ENCODE measurements at places on chromosomes 12 and 14.
A peak's percentile ranks its signal among the peaks of the same experiment; 100 is the strongest.

DNA sequence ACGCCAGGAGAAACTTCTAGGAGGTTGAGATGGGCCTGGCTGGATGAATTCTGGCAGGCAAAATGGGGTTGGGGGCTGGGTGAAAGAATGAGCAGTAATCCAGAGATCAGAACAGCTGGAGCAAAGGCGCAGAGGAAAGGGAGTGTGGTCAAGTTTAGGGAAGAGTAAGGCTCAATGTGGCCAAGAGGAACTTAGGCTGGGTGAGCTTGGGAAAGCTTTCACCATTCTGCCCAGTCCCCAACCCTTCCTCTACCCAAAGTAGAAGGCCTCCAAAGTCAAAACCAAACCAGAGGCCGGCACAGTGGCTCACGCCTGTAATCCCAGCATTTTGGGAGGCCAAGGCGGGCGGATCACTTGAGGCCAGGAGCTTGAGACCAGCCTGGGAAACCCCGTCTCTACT lies 10.2 kb upstream of the RABGGTA start:
- DNase-seq = no peak

DNA sequence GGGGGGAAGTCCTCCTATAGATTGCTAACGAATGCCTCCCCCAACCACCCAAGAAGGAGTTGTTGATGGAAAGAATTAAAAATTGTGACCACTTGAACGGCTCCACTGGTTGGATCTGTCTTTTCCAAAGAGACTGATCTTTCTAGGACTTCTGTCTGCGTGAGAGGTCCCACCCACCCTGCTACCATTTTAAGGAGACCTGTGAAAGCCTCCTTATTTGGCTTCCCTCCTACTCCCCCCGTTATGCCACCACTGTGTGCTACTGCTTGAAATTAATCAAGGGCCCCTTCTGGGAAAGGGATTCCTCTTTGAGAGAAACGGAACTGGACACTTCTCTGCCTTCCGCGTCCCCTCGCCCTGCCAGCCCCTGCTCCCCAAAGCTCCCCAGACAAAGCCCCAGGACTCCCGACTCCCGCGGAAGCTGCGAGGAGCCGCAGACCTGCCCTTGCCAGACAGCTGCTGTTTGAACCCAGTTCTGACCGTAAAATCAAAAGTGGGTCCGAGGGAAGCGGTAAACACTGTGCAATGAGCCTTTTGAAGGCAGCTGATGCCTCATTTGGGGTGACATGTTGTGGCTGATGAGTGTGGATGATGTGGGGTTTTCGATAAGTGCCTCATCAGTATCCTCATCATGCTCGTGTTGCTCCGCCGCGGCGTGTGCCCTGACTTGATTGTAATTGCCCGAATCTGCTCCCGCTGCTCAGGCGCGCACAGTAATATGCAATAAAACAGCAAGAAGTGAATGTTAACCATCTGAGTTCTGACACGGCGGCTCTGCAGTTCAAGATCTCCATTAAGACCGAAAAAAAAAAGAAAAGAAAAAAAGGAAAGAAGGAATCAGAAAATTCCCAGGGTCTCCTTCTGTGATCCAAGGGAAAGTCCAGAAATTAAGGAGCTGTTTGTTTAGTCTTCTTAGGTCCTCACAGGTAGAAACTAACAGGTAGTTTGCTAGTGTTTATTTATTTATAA lies 48.2 kb downstream of the MBIP start:
- DNase-seq = no peak

DNA sequence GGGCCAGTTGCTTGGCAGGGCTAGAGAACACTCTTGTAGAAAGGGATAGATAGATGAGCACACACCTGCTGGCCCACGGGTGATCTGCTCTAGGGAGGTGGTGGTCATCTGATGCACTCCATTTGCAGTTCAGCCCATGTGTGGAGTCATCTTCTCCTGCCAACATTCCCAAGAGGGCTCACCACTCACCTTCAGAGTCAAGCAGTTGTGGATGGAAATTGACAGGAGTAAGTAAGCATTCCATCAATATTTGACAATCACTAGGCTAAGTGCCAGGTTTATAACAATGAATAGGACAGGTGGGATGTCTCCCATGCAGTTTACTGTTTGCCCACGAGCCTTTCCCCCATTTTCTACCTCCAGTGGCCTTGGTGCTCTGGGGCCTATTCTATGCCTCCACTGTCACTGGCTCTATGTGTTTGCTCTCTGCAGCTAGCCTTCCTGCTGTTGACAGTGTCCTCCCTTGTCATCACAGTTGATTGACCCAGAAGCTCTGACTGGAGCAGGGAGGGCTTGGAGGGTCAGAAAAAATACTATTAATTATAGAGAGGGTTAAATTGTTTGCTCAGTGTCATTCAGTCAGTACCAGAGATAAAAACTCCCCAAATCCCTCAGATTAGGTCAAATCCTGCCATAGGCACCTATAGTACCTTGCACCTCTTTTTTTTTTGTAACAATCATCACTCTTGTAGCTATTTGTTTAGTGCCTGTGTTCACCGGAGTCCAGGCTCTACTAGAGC lies 134.6 kb upstream of the PZP start:
- no peak for DNase-seq

DNA sequence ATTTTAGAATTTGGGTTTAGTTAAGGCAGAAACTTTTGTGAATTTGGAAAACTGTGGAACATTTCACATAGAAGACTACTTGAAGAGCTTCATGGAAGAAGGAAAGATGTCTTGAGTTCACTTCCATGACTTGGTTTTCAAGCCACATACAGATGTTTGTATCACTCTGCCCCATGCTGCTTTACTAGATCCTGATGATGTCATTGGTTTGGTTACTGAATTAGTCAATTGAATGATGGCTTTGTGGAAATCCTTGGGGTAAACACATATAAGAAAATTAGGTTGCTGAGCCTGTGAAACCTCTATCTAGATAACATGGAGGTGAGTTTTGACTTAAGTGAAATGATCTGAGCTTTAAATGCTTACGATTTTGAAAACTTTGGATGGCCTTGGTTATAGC lies 90.6 kb downstream of the LRRK2 start:
- DNase-seq = no peak

GRCh38 chr12:90058704-90059103 lies 350.1 kb upstream of the ATP2B1 start:
- DNase-seq = no peak

- DNase-seq = no peak
These were observed 547 bp upstream of the PYGL start for GRCh38 chr14:50944647-50945413.

GRCh38 chr12:57896434-57897201 lies 44.7 kb upstream of the ATP23 start:
- DNase-seq = no peak

- DNase-seq = no peak
These were observed 7.7 kb upstream of the PSMA6 start for GRCh38 chr14:35284506-35284905.

DNA sequence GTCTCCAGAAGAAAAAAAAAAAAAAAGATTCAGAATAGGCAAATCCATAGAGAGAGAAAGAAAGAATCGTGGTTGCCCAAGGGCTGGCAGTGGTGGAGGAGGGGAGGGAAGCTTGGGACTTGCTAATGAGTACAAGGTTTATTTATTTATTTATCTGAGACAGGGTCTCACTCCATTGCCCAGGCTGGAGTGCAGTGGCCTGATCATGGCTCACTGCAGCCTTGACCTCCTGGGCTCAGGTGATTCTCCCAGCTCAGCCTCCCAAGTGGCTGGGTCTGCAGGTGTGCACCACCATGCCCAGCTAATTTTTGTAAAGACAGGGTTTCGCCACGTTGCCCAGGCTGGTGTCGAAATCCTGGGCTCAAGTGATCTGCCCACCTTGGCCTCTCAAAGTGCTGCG lies 9.7 kb upstream of the TNFRSF1A start:
- DNase-seq = no peak

GRCh38 chr12:40300490-40300889 lies 75.7 kb downstream of the LRRK2 start:
- no peak for DNase-seq

GRCh38 chr12:124369055-124369826 lies 74.3 kb downstream of the RFLNA start:
- DNase-seq = no peak

DNA sequence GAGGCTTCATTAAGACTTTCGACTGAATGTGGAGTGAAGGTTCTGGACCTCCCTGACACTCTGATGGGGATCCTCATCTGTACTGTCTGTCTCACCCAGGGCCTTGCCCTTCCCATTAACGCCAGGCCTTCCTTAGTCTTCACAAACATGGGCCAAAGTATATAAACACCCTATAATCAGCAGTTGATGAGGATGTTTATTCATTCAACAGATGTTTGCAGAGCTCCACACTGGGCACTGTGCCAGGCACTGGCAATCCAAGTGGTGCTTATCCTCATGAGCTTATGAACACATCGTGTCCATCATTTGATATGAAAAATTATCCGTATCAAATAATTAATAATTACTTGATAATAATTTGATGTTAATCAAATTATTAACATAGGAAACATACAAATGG lies 454.4 kb downstream of the FUT8 start:
- DNase-seq = no peak

DNA sequence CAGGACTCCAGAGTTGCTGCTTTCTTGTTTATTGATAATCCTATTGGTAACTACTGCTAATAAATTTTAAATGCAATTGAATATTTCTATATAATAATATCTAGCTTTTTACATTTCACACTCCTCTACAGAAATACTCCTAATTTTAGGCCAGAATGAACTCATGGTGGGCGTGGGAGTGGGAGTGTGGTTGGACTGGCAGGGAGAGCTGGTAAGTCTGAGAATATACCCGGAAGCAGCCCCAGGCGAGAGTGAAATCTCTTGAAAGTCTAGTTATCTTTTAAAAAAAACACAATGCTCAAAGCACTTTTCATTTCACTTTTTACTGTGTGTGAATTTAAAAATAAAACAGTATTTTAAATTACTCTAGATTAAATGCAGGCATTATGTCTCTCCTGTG lies 4.7 kb downstream of the TMEM263 start:
- DNase-seq = peak; percentile 24

DNA sequence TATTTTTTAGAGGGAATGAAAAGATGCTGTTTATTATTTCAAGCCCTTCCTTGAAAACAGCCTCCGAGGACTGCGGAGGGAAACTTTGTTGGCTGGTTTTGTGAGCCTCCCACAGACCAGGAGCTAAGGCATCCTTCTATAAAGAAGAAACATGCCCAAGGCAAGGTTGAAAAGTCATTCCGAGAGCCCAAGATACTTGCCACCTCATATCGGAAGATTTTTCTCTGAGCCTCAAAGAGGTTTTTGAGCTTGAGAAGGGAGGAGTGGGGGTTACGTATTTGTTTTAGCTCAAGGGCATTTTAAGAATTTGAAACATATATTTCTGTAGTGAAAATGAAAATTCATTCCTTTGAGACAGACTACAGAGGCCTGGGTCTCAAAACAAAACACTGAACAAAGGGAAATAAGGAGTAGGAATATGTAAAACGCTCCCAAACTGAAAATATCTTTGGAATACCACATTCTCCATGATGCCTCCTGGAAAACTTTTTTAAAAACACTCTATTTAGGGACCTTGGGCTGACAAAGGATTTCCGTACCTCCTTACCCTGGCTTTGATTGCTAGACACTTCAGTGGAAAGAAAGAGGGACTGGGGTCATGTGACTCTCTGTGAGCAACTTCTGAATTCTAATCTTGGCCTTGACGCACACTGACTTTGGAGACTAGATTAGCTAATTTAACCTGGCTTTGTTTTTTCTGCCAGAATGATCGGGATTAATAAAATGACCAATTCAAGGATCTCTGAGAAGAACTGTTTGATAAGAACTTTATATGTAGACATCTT lies 180.9 kb downstream of the SRGAP1 start:
- DNase-seq = no peak

All from bone marrow (tissue), 2 donors.